ENCODE measurements at places on chromosomes 1 and 21.

GRCh38 chr1:173478094-173478674 lies 1.0 kb downstream of the PRDX6 start:
- DNase-seq: no peak

DNA sequence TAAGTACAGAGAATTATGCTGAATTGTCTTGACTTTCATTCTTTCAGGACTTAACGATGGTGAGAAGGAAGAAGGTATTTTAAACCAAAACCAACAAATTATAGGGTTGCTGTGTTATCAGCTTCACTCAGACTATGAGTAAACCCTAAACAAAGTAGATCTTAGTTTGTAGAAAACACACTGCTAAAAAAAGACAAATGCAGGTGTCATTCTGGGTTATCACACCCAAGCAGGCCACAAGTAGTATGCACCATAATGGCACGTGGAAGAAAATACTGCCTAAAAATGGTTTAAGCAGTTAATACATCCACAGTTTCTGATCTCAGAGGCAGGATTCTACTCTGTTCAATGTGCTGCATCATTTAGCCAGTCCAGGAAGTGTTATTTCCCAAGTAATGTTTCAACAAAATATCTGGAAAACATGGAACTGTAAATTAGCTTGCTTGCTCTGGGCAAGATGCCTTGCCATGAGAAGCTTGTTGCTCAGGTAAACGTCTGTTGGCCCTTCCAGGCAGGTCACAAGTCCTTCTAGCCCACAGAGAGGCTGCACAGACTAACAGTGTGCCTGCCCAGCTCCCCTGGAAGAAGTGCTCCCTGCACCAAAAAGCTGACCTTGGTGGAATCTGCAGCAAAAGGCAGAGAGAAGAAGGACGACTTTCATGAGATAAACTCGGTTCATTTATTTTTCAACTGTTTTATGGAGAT lies 4.1 kb downstream of the DIPK1A start:
- DNase-seq: no peak

DNA sequence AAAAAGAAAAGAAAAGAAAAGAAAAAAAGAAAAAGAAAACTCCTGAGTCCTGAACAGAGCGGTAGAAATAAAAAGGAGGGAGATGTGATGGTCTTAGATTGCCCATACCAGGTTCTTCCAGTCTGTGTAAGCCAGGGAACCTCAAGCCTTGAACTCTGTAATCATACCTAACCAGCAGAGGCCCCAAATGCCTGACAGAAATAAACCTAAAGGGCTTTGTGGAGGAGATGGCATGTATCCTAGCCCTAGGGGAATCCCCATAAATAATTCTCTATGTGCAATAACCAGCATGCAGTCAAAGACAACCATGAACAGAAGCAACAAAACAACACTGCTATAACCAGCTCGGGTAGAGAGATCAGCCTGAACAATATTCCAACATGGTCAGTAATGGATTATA lies 40.4 kb downstream of the USP48 start:
- no peak for DNase-seq

GRCh38 chr1:204296431-204296988 lies 63.2 kb downstream of the PLEKHA6 start:
- no peak for DNase-seq

GRCh38 chr1:69513601-69514000 lies 54.1 kb upstream of the LRRC7 start:
- no peak for DNase-seq

- DNase-seq: no peak
Observed at GRCh38 chr1:225866061-225866837, 15.9 kb downstream of the TMEM63A start.

GRCh38 chr1:86489242-86489878 lies 20.6 kb downstream of the CLCA1 start:
- DNase-seq: no peak

- no peak for DNase-seq
Observed at GRCh38 chr1:243316366-243316989, 60.6 kb downstream of the SDCCAG8 start.

DNA sequence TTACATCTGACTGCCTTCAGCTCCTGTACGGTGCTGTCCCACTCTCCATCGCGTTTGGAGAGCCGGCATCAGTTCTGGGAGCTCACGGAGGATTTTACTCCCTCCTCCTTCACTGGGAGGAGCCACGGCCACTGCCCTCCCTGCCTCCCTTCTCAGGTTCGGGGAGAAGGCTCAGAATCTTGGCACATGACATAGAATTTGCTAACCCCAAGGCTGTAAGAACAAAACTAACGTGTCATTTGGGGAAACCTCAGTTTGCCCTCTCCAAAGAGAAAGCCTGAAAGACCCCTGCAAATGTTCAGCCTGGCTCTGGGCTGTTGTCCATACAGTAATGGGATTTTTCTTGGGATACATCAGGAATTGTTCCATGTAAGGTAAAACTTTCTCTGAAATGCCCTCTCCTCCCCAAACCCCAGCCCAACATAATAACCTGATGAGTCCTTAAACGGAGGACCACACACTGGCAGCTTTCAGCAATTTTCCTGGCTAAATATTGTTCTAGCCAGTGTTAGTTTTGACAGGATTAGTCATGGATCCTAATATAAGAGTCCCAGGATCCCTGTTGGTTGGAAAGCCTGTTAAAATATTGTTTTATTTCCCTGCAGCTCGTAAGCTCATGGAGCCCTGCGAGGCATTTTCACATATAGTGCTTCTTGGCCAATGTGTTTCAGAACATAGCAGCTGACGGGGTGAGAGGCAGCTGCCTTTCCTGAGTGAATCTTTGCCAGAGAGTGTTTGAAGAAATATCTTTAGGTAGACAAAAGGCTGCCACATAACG lies 98.8 kb downstream of the RHOU start:
- DNase-seq: no peak

DNA sequence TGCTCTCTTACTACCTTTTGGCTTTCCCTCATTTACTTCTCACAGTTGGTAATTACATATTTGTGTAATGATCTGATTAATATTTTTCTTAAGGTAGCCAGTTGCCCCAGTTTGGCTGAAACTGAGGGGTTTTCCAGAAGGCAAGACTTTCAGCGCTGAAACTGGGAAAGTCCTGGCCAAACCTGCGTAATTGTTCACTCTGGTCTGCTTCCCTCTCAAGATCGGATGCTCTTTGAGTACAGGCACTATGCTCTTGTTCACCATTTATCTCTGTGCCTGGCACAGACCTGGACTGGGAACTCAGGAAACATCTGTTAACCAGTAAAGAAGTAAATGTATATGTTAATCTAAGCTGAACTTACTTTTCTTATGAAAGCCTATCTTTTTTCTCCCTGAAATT lies 209.6 kb upstream of the HOOK1 start:
- no peak for DNase-seq

GRCh38 chr1:96144636-96145035 lies 576.9 kb upstream of the PTBP2 start:
- no peak for DNase-seq

- DNase-seq: no peak
Observed at GRCh38 chr1:5611431-5611830, 380.8 kb downstream of the NPHP4 start.

DNA sequence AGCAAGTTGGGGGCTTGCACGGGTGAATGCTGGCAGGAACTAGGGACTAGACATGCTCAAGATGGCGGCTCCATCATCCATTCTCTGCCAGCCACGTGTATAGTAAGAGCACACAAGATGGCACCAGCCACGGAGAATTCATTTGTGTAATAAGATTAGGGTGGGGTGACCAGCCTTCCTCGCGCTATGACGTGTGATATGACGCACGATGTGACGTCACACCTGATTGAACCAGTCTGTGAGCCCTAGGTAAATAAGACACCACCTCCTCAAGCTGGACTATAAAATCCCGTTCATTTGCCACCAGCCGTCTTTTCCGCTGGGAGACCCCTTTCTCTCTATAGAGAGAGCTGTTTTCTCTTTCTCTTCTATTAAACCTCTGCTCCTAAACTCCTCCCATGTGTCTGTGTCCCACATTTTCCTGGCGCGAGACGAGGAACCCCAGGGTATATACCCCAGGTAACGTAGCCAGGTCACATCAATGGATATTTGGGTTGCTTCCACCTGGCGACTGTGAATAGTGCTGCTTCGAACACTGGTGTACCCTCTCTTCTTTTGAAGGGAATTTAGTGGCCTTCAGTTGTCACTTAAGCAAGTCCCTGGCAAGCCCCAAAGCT lies 18.1 kb upstream of the COG2 start:
- DNase-seq: no peak

DNA sequence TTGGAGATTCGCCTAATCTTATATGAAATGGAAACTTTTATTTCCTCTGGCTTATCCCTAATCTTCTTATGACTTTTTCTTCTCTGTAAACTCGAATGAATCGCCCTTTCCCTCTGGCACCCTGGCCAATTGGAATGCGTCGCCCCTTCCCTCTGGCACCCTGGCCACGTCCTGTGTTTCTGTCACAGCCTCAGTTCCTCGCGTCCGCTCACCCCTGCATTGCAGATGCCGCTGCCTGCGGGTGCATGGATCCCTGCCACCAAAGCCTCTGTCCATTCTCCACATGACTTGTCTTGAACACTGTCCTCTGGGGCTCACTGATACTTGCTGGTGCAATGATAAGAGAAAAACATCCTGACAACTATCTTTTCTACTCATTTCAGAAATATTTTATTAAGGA lies 104.6 kb downstream of the ADARB1 start:
- DNase-seq: no peak

GRCh38 chr1:201226859-201227488 lies 36.4 kb downstream of the IGFN1 start:
- no peak for DNase-seq

DNA sequence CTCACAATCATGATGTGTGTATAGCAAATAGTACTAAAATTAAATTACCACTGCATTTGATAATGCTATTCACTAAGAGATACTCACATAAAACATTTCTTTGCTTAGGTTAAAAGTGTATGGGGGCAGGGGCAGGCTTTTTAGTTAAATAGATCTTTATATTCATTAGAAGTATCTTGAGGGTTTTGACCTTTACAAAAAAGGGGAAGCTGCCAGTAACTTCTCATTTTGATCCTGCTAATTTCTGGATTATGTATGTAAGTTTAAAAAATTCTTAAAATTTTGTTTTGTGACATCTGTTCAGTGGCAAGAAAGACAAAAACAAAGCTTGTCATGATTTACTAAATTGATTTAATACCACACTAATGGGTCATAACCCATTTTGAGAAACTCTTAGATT lies 45.8 kb upstream of the S1PR1 start:
- DNase-seq: no peak

GRCh38 chr1:235098991-235099390 lies 29.6 kb downstream of the TOMM20 start:
- no peak for DNase-seq

DNA sequence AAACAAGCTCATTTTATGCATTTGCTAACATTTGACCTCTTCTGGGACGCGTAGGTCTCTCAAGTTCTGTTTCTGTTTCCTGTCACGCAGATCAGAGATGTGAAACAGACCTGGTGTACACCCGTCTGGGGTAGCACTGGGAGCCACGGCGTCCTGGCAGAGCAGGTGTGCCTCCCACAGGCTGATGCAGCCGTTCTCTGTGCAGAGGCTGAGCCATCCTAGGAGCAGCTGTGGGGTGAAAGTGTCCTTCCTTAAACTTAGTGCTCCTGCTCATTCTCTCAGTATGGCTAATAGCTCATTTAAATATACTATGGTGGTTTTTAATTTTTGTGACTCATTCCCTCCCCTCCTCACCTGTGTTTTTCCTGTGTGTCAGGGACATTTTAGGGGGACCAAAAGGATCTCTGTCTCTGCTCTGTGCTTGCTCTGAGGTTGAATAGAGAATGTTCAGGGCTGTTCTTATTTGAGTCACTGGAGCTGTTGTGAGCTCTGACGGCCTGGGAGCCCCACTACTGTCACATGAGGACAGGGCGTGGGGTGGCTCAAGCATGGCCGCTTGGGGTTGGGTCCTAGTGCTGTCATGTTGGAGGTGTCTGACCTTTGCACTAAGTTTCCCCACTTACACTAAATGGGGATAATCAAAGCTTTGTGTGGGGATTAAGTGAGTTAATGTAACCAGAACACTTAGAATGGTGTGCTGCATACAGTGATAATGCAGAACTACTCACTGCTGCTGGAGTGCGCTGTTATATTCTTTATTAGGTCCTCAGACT lies 43.0 kb downstream of the GALNT2 start:
- DNase-seq: peak; percentile 8

GRCh38 chr1:17596651-17597509 lies 57.4 kb downstream of the ARHGEF10L start:
- peak; percentile 82 for DNase-seq

GRCh38 chr1:3219005-3219790 lies 150.2 kb downstream of the PRDM16 start:
- no peak for DNase-seq

- peak; percentile 73 for DNase-seq
Observed at GRCh38 chr21:14977814-14978213, 87.0 kb downstream of the NRIP1 start.

DNA sequence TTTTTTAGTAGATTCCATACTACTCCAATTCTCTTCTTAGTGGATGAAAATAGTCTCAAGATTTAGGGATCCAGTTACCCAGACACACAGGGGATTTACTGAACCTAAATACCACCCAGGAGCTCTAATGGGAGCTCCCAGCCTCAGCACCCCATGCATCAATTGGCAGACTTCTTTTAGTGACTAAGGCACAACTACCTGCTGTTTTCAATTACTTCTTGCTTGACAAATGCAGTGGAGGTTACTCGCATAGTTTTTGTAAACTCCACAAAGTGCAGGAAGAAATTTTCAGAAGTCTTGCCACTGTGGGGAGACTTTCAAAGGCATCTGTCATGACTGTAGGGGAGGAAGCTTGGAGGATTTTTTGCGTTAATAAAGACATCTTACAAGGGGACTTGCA lies 35.5 kb upstream of the MAP10 start:
- no peak for DNase-seq

GRCh38 chr1:96362623-96363022 lies 359.0 kb upstream of the PTBP2 start:
- no peak for DNase-seq

GRCh38 chr1:98084188-98084587 lies 163.4 kb upstream of the DPYD start:
- DNase-seq: no peak

GRCh38 chr1:188782220-188782841 lies 1695.3 kb downstream of the BRINP3 start:
- no peak for DNase-seq

DNA sequence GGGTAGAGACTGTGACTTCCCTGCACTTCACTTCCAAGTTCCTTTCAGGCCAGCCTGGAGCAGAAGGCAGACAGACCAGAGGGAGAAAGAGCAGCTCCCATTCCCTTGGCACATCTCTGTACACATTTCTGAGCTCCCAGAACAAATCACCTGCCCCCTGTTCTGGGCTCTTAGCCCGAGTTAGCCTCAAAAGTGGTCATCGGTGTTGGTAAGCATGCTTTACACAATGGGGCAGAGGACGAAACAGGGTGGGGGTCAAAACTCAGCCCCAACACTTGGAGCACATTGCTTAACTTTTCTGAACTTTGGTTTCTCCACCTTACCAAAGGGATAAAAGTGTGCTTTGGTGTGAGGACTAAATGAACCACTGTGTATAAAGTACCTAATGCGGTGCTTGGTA lies 98.7 kb downstream of the DAB1 start:
- DNase-seq: no peak

DNA sequence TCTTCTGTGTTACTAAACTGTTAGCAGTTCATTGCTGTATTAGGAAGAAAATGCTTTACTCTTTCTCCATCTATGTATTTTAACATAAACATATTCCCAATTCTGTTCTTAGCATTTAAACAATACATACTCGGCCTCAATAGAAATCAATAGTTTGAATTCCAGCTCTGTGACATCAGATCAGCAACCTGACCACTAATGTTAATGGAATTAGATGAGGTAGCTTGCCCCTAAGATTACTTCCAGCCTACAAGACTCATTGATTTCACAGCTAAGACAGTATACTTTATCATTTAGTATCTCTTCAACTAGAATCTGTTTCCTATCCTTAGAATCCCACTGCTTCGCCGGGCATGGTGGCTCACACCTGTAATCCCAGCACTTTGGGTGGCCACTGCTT lies 38.9 kb downstream of the EPRS1 start:
- DNase-seq: no peak
